ENCODE measurements at places on chromosomes 11 and 22.
A peak's percentile ranks its signal among the peaks of the same experiment; 100 is the strongest.

DNA sequence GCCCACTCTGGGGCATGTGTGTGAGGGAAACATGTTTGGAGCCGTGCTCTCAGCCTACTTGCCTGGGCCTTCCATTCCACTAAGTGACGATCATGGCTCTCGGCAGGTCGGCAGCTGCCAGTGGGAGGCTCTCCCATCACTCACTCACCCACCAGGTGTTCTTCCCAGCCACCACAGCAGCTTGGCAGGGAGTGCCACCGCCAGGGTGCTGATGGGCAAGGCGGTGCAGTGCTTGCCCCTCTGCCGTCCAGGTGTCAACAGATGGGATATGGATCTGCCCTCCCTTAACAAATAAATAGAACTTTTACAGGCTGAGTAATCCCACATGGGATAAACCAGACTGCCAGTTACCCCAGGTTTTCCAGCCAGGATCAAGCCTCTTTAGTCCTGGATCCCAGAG lies 205.5 kb upstream of the TMEM45B start:
- DNase-seq = no peak

- no peak for DNase-seq
Observed at GRCh38 chr22:47630741-47631534, 868.5 kb downstream of the TBC1D22A start.

DNA sequence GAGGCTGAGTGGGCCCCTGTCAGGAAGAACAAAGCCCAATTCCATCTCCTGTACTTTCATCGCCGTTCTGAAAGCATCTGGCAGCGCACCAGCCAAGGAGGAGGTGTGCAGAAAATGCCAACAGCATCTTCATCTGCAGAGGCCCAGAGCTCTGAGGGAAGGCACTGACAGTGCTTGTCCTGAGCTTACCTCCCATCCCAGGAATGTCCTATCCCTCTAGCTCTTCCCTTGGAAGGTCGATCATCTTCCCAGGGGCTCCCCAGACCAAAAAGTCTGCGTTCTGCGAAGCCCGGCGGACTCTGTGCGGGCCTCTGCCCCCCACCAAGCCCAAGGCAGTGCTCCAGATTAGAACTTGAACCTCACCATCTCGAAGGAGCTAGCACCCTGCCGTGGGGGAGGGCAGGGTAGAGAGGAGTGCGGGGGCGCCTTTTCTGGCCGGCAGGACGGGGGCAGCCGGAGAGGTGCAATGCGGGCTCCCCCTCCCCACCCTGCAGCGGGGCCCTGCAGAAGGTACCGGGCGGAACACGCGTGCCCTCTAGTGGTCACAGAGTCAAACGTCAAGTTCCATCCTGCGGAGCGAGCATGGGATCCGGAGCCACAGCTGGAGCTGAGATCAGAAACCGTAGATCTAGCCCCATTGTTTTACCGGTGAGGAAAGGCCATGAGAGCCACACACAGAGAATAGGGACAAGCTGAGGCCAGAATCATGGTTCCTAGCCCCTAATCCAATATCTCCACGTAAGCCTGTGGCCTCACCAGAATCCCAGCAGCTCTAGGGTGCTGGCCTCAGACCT lies 5.0 kb downstream of the SCN2B start:
- peak; percentile 45 for DNase-seq

- DNase-seq = no peak
Observed at GRCh38 chr11:124150684-124151083, 32.5 kb upstream of the OR10D3 start.

DNA sequence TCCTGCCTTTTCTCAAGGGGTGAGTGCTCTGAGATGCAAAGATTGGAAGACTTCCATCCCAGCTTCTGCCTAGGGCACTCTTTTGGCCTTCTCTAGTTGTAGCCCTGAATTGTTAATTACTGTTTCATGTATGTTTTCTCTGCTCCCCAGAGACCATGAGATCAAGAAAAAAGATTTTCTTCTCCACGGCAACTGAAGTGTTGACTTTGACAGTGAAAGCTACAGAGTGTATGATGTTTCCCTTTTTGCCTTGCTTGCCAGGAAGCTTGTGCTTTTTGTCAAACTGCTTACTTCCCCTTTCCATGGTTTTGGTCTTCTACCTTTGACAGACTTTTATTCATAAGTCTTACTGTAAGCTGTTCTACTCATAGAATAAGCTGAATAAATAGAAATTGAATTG lies 23.3 kb upstream of the EIF3D start:
- DNase-seq = no peak

DNA sequence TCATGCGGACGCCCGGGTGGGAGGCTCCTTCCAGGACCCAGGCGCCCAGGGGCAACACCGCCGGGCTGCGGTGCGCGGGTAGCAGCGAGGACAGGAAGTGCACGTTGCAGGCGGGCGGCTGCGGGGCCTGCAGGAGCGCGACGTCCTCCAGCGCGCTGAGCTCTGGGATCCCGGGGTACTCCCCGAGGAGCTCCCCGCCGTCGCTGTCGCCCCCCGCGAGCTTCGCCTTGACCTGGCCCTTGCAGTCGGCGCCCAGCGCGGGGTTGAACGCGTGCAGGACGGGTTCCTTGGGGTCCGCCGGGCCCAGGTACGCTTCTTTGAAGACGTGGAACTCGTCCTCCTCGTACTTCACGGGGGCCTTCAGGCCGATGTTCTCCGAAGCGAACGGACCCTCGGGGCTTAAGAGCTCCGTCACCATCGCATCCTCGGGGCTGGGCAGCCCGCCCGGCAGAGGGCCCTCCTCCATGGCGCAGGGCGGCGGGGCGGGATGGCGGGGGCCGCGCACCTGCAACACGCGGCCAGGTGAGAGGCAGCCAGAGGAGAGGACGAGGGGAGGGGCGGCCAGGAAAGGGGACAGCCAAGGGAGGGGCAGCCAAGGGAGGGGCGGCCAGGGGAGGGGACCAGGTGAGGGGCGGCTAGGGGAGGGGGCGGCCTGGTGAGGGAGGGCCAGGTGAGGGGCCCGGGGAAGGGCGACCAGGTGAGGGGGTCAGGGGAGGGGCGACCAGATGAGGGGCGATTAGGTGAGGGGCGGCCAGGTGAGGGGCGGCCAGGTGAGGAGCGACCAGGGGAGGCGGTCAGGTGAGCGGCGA lies 921 bp downstream of the TESMIN start:
- no peak for DNase-seq

- no peak for DNase-seq
Observed at GRCh38 chr11:66124564-66124963, 54.5 kb downstream of the PACS1 start.

DNA sequence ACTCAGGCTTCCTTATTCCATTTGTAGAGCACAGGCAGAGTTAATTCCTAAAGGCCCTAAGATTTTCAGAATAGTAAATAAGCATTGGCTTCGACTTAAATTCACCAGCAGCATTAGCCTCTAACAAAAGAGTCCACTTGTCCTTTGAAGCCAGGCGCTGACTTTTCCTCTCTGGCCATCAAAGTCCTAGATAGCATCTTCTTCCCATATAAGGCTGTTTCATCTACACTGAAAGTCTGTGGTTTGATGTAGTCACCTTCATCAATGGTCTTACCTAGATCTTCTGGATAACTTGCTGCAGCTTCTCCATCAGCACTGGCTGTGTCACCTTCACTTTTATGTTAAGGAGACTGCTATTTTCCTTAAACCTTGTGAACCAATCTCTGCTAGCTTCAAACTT lies 118.3 kb upstream of the SOX6 start:
- no peak for DNase-seq

DNA sequence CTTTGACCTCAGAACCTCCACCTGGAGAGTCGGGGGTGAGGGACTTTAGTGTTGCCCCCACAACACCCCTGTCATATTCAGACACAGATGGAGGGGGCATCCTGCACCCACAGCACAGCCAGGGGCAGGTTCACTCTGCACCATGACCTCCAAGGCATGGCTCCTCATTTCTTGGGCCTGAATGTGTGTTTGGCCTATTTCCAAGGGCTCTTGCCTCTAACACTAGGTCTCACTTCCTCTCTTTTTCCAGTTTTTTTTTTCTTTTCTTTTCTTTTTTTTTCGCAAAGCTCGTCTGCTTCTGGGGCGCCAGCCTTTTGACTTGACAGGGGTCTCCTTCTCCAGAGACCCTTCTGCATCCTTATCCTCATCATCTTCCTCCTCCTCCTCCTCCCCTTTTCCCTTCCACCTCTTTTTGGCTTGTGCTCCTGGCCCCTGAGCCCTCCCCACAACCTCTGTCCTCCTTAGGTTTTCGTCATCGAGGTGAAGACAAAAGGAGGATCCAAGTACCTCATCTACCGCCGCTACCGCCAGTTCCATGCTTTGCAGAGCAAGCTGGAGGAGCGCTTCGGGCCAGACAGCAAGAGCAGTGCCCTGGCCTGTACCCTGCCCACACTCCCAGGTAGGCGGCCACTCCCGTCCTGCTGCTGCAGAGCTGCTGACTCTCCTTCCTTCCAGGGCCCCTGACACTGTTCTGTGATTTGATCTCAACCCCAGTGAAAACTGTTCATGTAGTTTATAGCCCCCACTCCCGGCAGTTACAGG lies 3.8 kb downstream of the NCF4 start:
- no peak for DNase-seq

DNA sequence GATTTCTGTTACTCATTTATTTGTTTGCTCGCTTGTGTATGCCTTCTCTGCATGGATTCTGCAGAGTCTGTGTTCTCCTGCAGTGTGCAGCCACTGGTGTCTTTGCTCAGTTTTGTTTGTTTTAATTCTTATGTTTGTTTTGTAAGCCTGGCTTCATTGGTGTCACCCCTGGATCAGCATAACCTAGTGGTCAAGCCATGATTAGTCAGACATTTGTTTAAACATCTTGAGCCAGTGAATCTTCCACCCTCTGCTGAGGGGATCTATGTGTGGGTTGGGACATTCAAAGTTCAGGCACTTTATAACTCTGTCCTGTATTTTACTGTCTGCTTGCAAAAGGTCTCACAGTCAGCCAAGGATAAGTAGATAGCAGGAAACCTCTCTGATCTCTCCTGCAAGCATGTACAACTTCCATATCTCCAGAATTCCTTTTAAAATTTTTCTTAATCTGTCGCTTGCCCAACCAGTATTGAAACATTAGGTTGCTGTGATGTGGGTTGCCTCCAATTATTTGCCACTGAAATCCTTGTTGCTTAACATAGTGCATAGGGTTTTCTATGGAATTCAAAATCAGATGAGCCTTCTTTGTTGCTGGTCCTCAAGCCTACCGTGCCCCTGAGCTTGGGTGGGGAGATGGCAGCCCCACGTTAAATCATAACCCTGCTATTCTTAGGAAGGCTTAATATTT lies 86.8 kb downstream of the KCNQ1OT1 start:
- DNase-seq = no peak

DNA sequence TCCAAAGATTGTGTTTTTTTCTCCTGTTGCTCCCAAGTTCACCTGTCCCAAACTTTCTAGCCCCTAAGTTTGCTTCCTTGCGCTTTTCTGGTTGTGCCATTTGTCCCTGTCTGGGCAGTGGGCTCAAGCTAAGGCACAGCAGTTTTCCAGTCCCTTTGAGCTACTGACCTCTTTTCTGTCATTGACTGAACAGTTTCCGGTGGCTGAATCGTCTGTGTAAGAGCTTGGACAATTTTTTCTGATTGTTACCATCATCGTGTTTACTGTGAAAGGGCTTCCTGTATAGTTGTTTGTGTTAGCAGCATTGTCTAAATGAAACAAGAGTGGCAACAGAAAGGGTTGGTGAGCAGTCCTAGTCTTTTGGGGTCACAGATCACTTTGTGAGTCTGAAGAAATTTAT lies 49.8 kb downstream of the BMAL1 start:
- no peak for DNase-seq

GRCh38 chr22:45422237-45422983 lies 8.9 kb downstream of the RIBC2 start:
- no peak for DNase-seq

DNA sequence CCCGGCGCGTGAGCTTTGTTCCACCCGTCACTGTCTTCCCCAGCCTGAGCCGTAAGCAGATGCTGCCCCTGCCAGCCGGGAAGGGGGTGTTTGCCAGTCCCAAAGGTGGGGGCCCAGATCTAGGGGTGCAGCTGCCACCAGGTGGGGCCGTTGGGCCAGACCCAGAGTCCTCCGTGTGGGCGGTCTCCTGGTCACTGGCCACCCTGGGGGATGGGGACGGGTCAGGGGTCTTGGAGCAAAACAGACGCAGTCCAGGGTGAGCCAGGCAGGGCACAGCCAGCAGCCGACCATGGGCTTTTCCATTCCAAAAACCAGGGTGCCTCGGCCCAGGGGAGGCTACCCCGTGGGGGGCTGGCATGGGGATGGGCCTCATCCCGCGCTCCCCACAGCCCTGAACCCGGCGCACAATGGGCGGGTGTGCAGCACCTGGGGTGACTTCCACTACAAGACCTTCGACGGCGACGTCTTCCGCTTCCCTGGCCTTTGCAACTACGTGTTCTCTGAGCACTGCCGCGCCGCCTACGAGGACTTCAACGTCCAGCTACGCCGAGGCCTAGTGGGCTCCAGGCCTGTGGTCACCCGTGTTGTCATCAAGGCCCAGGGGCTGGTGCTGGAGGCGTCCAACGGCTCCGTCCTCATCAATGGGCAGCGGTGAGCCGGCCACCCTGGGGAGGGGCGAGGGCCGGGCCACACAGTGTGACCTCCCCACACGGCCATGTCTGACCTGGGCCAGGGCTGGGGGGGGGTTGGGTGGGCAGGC lies 3.5 kb downstream of the MUC5B start:
- no peak for DNase-seq

- peak; percentile 32 for DNase-seq
Observed at GRCh38 chr22:47083379-47083986, 321.0 kb downstream of the TBC1D22A start.

GRCh38 chr11:86314636-86315035 lies 12.6 kb downstream of the HIKESHI start:
- no peak for DNase-seq

DNA sequence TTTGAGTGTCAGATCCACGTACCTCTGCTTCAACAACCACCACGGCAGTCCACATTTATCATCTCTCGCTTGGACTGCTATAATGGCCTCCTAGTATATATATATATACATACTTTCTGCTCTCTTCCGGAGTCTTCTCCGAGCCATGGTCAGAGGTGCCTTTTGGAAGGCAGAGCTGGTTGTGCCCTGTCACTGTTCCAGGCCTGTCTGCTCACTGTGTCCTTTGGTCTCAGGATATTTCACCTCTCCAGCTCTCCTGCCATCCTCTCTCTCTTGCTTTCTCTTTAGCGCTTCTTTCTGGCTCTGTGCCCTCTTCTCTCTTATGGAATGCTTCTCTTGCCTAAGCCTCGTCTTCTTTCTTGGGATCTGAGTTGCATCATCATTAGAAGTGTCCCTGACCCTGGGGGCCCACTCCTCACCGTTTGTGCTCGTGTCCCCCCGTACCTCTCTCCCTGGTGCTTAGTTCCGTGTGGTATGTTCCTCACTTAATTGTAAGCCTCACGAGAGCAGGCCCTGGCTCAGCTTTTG lies 86.1 kb upstream of the RASSF10 start:
- DNase-seq = no peak

GRCh38 chr11:17776212-17776875 lies 41.8 kb downstream of the KCNC1 start:
- no peak for DNase-seq

DNA sequence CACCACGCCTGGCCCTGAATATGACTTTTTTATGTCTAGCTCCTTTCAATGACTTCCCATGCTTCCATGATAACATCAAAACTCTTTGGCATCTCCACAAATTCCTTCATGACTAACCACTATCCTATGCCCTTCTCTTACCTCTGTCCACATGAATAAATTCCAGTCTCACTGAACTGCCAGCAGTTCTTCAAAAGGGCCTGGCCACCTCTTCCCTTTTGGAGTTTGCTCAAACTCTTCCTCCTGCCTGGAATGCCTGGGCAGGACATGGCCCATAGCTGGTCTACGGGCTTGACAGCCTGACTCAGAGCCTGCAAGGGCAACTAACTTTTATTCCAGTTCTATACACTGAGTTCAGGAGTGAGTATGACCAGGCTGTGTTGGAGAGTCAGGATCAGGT lies 41.8 kb upstream of the ZBTB16 start:
- DNase-seq = no peak

All from tibial artery (tissue), 4 donors.